ENCODE measurements at places on chromosomes 2 and 18.
A peak's percentile ranks its signal among the peaks of the same experiment; 100 is the strongest.

DNA sequence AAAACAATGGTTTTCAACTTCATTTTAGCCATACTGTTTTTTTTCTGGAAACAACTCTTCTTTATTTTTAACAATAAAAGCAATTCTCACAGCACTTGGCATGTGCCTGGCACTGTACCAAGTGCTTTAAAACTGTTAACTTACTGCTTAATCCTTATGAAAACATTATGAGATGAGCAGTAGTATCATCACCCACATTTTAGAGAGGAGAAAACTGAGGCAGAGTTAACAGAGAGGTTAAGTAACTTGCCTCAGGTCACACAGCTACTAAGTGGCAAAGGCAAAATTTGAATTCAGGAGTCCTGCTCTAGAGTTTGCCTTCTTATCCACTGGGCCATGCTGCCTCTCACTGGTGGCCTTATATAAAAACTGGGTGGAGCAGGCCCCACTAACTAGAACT, 23.2 kb downstream of the CTIF start:
- DNase-seq: no peak

GRCh38 chr2:37776487-37776886, 105.0 kb upstream of the CDC42EP3 start:
- DNase-seq: peak; percentile 79

DNA sequence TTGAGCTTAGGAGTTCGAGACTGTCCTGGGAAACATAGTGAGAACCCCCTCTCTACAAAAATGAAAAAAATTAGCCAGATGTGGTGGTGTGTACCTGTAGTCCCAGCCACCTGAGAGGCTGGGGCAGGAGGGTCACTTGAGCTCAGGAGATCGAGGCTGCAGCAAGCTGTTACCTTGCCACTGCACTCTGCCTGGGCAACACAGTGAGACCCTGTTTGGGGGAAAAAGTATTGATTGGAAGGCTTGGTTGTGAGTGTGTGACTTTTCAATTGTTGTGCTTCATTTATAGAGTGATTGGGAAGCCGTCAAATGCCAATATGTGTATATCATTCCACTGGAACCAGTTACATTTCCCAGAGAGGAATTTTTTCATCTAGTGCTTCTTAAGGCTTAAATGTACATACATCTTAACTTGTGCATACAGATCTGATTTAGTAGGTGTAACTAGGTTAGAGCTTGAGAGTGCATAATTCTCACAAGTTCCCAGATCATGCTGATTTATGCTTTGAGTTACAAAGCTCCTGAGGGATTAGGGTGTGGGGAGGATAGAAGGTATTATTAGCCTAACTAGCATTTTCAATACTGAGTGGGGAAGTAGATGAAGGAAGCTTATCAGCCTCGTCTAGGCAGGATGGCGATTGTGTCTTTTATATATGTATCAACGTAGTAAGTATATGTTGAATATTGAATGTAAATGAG, 15.3 kb downstream of the WDR43 start:
- no peak for DNase-seq

- DNase-seq: no peak
Measured at GRCh38 chr2:133500917-133501316, 67.3 kb downstream of the NCKAP5 start.

GRCh38 chr2:130915595-130916437, 79.1 kb downstream of the ARHGEF4 start:
- no peak for DNase-seq

DNA sequence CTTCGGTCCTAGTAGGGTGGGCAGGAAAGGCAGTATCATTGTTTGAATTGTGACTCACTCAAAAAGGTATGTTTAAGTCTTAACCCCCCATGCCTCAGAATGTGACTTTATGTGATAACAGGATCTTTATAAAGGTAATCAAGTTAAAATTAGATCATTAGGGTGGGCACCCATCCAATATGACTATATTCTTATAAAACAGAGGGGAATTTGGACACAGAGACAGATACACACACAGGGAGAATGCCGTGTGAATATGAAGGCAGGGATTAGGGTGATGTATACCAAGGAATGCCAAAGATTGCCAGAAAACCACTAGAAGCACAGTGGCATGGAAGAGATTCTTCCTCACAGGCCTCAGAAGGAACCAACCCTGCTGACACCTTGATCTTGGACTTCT, 281.8 kb downstream of the CLIP4 start:
- no peak for DNase-seq

- DNase-seq: no peak
Measured at GRCh38 chr18:24373328-24373727, 24.3 kb downstream of the OSBPL1A start.

- no peak for DNase-seq
Measured at GRCh38 chr2:27830656-27831055, 59.1 kb downstream of the MRPL33 start.

- DNase-seq: peak; percentile 62
Measured at GRCh38 chr2:98412751-98413458, 31.8 kb upstream of the INPP4A start.
